Adipocyte (in vitro differentiated cells): ENCODE measurements at places on chromosomes 1 and 21.

DNA sequence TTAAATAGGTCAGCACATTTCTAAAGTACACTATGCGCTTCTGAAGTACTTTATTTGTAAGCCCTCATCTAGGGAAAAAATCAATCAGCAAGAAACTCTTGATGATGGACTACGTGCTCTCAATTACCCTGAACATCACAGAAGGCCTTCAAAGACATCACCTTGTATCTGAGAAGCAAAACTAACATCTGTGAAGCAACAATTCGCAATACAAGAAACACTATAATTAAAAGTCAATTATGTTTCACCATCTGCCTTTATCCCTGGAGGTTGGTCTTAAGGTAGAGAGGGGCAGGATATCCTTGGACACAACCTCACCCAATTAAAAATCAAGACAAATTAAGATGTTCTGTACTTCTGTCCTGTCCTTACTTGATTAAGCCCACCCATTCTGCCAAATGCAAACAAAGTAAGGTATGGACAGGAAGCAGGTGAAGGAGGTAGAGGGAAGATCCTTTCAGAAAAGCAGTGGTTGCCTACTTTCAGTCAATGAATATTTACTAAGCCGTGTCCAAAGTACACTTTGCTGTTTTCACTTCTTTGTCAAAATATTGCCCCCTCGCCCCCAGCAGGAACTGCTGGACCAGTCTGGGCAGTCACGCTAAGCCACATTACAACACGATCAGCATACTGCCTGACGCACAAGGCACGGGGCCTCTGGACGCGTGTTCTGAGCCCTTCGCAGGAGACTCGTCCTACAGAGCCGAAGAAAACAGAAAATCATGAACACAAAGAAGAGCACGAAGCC is 887 bp downstream of the SLC19A2 start:
- DNase-seq = peak; percentile 84

DNA sequence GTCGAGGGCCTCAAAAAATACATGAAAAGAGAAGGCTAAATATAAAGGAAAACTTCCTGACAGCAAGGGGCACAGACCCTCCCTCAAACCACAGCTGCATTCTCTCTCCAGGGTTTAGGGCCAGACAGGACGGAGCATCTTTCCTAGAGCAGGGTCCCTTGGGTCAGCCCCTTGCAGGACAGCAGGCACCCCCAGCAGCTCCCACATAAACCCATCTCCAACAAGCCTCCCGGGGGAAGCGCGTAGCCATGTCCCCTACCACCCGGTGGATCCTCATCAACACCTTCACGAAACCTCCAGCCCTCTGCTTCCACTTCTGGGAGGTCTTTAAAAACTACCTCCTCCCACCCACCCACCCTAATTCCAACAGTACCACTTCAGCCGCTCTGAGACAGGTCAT is 59.5 kb downstream of the CD46 start:
- DNase-seq = no peak

DNA sequence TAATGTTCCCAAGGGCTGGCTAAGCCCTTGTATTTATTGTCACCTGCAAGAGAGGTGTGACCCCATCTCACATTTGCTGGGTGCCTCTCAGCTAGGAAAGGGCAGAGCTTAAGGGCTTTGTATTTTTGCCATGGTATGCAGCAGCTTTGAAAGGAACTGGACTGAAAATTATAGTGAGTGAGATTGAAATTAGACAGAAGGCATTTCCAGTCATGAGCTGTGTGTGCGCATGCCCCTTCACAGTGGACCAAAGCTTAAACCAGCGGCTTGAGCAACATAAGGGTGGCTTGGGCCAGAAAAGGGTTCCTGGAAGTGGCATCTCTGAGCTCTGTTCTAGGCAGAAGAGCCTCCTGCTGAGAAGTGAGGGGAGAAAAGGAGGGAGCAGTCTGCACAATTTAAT is 19.8 kb downstream of the MYOG start:
- no peak for DNase-seq

DNA sequence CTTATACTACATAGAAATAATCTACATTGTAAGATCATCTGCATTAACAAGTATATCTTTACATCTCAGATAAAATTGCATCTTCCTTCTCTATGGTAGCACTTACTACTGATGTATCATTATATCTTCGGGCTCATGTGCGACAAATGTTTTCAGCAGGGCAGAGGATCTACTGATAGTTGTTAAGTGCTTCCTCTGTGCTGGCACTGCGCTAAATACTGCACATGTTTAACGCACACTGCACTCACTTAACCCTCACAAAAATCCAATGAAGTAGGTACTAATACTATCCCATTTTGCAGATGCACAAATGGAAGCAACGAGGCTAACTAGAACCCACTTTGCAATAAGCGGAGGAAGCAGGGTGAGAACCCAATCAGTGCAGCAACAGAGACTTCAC is 75.6 kb upstream of the USP25 start:
- no peak for DNase-seq
